Panc1 (cell line): ENCODE measurements at places on chromosomes 7 and 10. TPM values are rescaled to one million over a fixed set of nuclear protein-coding genes. Genes with fewer than 3 reads are reported as not detected.

DNA sequence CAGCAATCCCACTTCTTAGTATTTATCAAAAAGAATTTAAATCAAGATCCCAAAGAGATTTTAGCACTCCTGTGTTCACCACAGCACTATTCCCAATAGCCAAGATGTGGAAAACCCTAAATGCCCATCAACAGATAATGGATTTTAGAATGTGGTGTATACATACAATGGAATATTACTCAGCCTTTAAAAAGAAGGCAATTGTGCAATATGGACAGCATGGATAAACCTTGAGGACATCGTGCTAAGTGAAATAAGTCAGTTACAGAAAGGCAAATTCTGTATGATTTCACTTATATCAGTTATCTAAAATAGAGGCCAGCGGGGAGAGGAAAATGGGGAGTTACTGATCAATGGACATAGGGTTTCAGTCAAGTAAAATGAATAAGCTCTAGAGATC, 66.9 kb downstream of the CABCOCO1 start:
- DNase-seq: no peak

The FGFBP3 gene
- total RNA-seq: 1.5 TPM

The PVRIG gene
- not detected for total RNA-seq

The DGKB gene
- not detected for total RNA-seq

DNA sequence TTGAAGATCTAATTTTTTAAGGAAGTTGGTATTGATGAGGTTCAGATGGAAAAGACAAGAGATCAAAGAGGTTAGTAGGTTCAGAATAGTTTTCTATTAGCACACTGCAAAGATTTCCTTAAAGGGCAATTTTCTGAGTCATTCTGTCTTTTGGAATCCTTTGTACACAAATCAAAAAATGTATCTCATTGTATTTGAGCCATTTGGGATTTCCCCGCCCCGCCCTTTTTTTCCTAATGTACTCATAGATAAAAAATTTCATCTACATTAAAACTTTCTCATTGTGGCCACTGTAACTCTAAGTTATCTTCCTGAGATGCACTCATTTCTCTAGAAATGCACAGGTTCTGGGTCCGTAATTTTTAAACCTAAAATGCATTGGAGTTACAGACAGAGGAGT, 12.1 kb downstream of the GIMAP6 start:
- DNase-seq: no peak

The HGF gene
- total RNA-seq: 0.49 TPM

- DNase-seq: no peak
Observed at GRCh38 chr7:91055219-91055618, 209.0 kb upstream of the FZD1 start.

- DNase-seq: peak; percentile 24
Observed at GRCh38 chr7:67625257-67625737, 628.7 kb downstream of the TYW1 start.
